Renal cortex interstitium (tissue), 15 donors: ENCODE measurements at places on chromosomes 7 and 10.

DNA sequence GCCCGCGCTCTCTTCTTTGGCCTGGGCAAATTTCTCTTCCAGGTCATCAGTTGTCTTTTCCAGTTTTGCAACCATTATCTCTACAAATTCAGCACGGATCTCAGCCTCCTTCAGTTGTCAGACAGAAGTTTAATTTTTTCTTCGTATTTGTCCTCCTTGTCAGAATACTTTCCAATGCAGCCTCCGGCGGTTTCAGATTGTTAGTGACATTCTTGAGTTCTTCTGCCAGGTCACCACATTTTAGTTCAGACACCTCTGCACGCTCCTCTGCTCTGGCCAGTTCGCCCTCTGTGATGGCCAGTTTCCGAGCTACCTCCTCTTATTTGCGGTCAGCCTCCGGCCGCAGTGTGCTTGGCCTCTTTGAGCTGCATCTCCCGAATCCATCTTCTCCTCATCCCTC lies 32.8 kb upstream of the CPN1 start:
- no peak for DNase-seq

DNA sequence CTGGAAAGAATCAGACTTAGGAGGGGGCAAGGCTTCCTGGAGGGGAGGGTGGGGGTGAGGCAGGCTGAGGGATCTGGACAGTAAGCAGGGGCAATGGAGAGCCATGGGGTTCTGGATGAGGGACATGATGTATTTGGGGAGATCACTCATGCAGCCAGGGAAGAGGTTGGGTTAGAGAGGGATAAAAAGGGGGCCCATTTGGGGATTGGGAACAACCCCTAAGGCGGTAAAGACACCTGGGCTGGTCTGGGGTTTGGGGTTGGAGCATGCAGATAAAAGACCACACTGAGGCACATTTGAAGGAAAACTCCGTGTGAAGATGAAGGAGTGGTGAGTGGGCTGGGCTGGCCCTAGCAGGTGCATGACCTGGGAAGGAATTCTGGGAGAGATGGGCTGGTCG lies 30.8 kb downstream of the HIF1AN start:
- no peak for DNase-seq

- no peak for DNase-seq
These were observed 4.9 kb upstream of the ADIRF start for GRCh38 chr10:86963341-86963919.

DNA sequence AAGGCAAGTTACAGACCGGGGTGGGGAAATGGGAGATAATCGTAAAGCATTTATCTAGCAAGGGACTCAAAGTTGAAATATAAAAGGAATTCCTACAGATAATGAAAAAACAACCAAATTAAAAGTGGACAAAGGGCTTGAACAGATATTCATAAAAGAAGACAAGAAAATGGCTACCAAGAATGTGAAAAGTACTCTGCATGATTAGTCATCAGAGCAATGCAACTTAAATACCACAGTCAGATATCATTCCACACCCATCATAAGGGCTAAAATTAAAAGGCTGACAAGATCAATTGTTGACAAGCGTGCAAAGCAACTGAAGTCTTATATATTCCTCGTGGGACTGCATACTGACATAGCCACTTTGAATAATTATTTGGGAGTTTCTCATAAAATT lies 124.6 kb upstream of the RSU1 start:
- DNase-seq, result no peak

DNA sequence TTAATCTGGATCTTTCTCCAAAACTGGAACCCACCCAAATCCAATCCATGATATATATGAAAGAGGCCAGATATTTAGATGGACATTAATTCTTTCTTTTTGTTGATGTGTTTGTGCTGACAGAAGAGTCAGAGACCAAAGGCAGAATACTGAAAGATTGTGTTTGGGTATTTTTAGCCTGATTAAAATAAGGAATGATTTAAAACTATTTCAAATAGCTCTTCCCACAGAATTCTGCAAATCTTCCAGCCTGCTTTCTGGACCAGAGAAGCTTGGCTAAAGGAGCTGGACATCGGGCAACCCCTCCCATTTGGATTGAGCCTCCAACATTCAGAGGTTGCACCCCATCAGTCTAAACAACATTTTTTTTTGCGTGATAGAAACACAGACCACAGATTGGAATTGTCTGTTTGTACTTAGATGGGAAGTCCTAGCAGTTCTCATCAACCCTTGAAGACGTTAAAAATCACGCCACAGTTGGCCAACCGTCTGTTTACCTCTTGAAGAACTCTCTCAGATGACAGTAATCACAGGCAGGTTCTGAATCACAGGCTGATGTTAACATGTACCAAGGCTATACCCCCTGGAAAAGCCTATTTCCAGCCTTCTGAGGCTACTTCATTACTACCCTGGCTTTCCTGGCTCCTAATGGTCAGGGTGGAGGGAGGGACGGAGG lies 155.2 kb upstream of the NRP1 start:
- DNase-seq, result no peak

GRCh38 chr10:77138541-77138940 lies 499.1 kb downstream of the KCNMA1 start:
- no peak for DNase-seq

- DNase-seq, result no peak
These were observed 9.4 kb upstream of the OPN4 start for GRCh38 chr10:86644794-86645445.

- DNase-seq, result no peak
These were observed 106.4 kb downstream of the CH25H start for GRCh38 chr10:89100680-89101079.

GRCh38 chr10:5356302-5356763 lies 8.4 kb upstream of the UCN3 start:
- DNase-seq, result no peak
